ENCODE measurements at places on chromosomes 3 and 15.

DNA sequence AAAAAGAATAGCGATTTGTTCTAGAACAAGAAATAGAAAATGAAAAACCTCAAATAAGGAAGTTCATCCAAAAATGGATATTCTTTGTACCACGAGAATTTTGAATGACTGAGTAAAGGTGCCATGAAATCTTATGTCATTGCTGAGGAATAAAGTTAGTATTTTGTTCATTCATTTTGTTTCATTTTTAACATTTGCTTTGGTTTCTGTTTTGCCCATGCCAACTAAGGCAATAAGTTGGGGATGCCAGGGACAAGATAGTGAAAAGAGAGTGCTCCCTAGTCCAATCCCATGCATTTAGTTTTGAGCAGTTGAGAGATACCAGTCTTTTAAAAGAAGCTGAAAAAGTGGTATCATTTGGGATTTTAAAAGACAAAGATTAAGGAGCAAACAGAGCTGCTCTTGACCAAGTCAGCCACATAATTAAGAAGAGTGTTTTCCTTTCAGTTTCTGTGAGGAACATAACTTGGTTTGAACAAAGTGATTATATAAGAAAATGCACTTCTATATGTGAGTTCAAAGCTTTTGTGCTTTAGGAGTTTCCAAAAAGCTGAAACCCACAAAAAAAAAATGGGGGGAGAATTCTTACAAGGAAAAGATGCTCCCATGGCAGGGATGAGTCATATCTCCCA is 201.4 kb downstream of the PLOD2 start:
- no peak for DNase-seq

- no peak for DNase-seq
Measured at GRCh38 chr3:117104792-117105191, 395.2 kb downstream of the TUSC7 start.

GRCh38 chr3:29331456-29332194 is 50.8 kb downstream of the RBMS3 start:
- no peak for DNase-seq

GRCh38 chr15:28957606-28958498 is 72.1 kb downstream of the APBA2 start:
- no peak for DNase-seq

DNA sequence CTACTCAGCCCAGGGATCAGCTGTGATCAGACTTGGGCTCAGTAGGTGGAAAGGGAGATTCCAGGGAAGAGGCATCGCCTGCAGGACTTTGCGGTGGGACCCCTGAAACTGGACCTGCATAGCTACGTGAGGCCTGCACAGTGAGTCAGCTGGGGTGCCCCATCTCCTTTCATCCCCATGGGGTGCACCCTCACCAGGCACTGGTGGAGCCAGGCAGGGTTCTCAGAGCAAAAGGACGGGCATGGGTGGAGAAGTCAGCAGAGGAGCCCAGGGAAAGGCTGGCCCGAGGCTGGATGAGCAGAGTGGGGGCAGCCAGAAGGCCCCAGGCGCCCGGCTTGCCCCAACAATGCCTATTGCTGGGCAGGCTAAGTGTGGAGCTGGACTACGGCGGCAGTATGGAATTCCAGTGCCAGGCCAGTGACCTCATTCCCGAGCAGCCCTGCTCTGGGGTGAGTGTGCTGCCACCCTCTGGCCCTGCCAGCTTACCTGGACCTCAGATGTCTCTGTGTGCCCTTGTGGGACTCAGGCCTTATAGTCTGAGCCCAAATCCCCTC is 19.7 kb downstream of the ACAA1 start:
- DNase-seq, result no peak

GRCh38 chr15:65081270-65081669 is 4.7 kb downstream of the KBTBD13 start:
- no peak for DNase-seq

DNA sequence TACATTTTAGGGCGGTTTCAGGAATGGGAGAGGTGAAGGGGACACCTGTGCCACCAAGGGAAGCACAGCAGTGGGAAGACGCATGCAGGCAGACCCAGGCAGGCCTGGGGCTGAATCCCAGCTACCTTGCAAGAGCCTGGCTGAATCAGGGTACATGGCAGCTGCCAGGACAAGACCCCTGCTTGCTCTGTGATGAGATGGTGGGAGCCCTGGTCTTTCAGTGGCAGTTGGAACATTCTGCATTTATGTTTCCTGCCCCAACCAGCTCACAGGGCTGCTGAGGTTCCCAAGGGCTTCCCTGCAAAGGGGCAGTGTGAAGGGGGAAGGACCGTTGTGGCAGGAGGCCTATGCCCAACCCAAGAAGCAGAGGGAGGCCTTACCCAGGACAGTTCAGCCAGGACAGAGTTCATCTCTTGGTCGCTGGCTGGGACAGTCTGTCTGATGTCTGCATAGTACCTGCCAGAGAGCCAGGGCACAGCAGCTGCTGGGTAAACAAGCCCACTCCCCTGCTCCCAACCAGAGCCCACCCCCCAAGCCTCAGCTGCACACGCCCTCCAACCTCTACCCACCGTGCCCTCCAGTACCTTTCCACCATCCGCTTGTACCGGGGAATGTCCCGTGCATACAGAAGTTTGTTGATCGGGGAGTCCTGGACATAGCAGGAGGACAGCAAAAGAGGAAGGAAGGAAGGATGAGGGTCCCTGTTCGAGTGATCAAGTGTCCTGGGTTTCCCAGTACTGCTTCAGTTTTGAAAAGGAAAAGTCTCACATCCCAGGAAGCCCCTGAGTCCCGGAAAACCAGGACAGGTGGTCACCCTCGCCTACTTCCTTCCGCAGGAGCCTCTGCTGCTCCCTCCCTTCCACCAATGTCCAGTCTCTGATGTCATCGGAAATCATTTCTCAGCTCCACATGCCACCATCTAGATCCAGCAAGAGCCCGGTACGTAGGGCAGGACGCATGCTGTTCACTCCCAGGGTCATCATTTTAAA is 23.1 kb downstream of the PLXNB1 start:
- DNase-seq, result no peak

GRCh38 chr3:188383748-188384147 is 229.8 kb downstream of the LPP start:
- no peak for DNase-seq

DNA sequence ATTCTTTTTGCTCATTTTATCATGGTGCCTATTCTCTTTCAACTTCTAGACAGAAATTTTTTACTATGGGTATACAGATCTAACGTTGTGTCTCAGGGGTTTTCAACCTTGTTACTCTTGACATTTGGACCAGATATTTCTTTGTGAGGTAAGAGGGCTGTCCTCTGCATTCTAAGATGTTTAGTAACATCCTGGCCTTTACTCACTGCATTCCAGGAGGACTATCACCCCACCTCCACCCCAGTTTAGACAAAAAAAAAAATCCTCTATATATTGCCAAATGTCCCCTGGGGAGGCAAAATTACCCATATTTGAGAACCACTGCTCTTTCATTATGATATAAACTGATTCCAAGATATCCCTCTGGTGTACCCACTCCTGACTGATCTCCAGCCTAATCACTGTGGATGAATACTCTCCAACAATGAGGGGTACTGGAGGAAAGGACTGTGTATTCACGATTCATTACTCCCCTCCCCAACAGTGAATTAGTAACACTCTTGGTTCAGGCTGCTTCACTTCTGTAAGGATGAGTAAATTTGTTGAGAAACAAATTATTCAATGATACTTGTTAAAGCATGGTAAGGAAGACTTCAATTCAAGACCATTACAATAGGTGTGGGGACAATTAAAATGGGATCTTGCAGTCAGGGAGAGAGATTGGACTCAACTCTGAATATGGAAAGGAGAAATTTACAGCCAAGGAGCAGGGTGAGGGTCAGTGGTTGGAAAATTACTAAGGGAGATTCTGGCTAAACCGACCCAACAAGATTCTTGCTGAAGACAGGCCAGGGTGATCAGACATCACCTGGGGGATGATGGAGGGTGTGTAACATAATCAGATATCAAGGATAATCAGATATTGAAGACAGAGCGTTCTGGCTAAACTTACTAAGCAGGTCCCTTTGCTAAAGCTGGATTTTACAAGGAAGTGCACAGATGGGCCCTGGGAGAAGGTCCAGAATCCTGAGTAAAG is 123.8 kb upstream of the DAZL start:
- no peak for DNase-seq

GRCh38 chr3:69865925-69866679 is 126.8 kb downstream of the MITF start:
- DNase-seq, result no peak

DNA sequence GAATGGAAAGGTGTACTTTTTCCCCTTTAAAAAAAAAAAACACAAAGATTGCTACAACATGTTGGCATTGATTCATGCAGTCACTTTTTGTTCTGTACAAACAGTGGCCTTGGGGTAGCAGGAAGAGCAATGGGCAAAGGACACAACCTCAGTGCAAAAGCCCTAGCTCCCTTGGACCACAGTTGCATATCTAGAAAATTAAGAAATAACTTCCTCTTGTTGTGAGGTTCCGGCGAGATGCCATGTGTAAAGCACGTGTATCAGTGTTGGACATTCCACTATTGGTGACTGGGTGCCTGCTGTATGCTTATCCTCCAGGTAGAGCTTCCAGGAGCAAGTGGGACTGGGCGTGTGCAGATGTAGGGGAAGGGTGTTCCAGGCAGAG is 164.5 kb downstream of the THSD4 start:
- no peak for DNase-seq

DNA sequence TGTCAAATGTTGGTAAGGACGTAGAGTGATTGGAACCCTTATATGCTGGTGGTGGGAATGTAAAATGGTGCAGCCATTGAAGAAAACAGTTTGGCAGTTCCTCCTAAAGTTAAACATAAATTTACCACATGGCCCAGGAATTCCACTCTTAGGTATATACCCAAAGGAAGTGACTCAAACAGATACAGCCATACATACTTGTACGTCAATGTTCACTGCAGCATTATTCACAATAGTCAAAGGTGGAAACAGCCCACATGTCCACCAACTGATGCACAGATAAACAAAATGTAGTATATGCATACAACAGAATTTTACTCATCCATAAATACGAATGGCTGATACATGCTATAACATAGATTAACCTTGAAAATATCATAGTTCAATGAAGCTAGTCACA is 13.2 kb downstream of the CLASP2 start:
- DNase-seq, result no peak

GRCh38 chr3:107790612-107791011 is 267.9 kb downstream of the BBX start:
- no peak for DNase-seq

- no peak for DNase-seq
Measured at GRCh38 chr3:127780536-127781400, 41.5 kb downstream of the MGLL start.

GRCh38 chr15:74136540-74136813 is 6.1 kb downstream of the ISLR2 start:
- DNase-seq, result no peak

DNA sequence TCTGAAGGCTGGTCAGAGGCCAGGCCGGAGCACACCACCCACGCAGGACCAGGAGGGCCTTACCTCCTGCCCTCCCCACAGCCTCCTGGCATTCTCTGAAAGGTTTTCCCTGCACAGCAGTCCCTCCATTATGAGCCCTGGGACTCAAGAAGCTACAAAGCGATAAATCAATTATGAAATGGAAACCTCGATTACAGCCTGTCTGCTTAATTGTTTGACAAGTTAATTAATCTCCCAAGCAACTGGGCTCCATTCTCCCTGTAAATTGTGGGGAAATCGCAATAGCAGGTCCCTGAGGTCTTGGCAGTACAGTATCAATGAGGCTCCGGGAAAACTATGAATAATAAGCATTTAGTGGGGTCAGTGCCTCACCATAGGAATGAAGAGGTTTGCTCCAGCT is 683.5 kb downstream of the NTRK3 start:
- no peak for DNase-seq

GRCh38 chr3:184616436-184616835 is 54.9 kb downstream of the EPHB3 start:
- no peak for DNase-seq

GRCh38 chr15:41565702-41566101 is 6.7 kb downstream of the TYRO3 start:
- DNase-seq, result no peak

- no peak for DNase-seq
Measured at GRCh38 chr3:121505256-121505655, 40.5 kb downstream of the POLQ start.

DNA sequence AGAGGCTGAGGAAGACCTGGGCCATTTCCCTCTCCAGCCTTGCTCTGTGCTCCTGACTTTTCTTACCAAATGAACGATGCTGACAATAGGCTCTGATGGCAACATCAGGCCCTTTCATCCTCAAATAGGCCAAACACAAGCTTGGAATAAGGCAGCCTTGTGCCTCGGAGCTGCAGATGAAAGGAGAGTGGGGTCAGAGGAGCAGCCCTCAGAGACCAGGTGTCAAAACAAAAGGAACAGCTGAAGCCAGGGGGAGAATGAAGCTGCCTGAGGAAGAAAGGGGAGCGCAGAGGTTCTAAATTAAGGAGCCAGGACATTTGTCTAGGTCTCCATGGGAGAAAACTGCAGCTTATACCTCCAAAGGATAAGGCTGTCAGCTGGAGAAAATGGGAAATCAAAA is 5.1 kb downstream of the BFSP2 start:
- DNase-seq, result no peak

DNA sequence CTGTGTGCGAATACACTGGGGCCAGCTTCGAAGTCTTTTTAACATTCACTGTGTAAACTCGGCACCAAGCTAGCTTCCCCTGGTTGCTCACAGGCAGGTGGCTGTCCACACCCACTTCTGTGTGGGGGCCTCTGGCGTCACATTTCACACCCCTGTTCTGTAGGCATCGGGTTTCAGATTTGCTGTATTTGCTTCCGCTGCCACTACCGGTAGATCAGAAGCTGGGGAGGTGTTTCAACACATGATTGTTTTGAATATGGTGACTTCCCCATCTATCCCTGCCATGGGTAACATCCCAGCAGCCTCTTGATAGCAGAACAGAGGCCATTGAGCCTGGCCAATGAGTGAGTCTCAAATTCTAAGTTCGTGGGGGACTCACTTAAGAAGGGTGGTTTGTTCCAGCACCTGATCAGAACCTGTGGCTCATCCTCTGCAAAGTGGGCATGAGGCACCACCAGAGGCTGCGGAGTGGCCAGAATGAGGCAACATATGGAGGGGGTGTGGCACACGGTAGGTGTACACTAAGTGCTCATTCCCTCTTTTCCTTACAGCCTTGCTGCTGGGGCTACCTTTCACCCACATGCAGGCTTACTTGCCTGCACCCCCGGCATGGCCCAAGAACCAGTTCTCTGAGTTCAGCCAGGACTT is 61.5 kb downstream of the IQSEC1 start:
- DNase-seq, result peak; percentile 73

- DNase-seq, result no peak
Measured at GRCh38 chr3:107370907-107371306, 6.3 kb upstream of the CCDC54 start.

All from activated T-cell treated with anti-CD3 and anti-CD28 coated beads for 48 hours (primary cell).